ENCODE measurements at places on chromosomes 3 and 15.

DNA sequence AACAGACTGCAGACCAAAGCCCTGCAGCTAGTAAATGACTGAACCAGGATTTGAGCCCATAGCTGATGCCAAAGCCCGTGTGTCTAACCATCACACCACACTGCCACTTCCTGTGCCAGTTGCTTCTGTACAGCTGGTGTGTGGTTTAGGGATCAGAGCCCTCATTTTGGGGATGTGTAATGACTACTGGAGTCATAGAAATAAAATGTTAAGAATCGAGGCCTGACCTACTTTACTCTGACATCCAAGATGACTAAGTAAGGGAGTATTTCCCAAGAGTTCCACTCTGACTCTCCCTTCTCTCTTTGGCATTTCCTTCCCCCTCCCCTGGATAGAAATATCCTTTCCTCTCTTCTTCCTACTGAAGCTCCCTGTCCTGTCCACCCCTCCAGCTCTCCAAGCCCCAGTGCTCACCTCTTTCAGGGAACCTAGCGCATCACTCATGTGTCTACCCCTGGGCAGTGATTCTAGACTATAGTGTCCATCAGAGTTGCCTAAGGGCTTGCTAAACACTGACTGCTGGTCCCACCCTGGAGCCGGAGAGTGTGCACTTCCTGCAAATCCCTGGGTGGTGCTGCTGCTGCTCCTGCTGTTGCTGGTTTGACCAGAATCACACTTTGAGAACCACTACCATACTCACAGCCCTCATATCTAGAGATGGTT, 53.8 kb downstream of the MGLL start:
- DNase-seq, result no peak

DNA sequence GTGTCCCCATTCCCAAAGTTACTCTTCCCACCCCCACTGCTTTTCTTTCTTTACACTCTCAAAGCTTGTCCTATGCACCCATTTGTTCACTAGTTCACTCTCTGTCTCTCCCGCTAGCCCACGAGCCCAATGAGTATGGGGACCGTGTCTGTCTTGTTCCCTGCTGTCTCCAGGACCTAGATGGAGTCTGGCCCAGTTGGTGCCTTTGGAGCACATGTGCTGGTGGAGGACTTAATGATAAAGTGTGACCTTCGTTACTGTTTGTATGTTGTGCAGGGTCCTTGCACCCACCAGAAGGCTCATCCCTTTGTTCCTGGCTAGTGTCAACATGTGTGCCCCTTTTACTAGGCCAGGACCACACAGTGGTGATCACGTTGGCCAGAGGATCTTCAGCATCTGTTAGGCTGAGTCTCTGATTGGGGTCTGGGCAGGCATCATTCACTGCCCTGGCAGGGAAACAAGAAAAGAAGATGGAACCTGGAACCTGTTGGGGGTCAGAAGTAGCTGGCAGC, 7.4 kb downstream of the CISH start:
- no peak for DNase-seq

- no peak for DNase-seq
Observed at GRCh38 chr3:182179631-182180030, 467.9 kb downstream of the SOX2 start.

DNA sequence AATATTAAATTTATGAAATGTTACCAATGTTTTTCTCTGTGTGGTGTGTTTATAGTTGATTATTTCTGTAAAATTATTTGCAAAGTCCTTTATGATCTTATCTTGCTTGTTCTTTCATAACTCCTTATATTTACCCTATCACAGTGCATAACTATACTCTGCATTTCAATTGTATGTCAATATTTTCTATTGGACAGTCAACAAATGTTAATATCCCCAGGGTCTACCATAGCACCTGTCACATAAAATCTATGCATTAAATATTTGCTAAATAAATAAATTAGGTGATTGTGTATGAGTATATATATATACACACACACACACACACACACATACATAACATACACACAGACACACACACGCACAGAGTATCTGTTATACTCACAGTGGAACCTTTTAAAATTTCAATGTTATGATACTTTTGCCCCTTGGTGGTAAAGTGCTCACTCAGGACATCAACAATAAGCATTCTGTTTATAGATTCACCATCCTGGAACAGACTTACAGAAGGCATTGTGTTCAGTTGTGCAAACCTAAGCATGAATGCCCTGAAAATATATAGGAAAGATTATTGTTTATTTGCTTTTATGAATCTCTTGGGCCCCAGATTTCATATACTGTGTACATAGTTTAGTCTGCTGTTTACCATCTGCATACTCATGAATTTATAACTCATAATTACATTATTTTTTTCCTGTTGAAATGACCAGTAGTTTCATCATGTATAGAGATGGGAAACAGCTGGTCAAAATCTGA, 443.7 kb downstream of the EPHA6 start:
- DNase-seq, result no peak

- no peak for DNase-seq
Observed at GRCh38 chr15:47397655-47398054, 319.6 kb upstream of the SEMA6D start.

DNA sequence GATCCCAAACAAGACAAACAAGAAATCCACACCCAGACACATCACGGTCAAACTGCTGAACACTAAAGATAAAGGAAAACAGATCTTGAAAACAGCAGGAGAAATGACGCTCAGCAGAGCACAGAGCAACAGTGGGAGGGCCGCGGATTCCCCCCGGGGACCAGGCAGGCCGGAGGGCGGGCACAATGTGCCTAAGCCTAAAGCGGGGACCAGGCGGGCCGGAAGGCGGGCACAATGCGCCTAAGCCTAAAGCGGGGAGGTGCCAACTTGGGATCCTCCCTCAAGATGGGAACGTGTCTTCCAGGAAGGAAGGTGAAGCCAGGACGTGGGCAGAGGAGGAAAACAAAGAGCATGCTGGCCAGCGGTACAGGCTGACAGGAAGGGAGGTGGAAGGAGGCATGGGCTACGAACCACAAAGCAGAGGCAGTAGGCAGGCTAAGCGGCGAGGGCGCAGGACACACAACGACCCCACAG, 31.1 kb downstream of the CYFIP1 start:
- no peak for DNase-seq

- DNase-seq, result no peak
Observed at GRCh38 chr3:5191555-5192304, 4.2 kb downstream of the EDEM1 start.
